Activated naive CD4-positive, alpha-beta T cell treated with anti-CD3 and anti-CD28 coated beads, Interleukin-2, amount 50 U/mL, for 72 hours (primary cell): ENCODE measurements at places on chromosomes 2 and 18.
A peak's percentile ranks its signal among the peaks of the same experiment; 100 is the strongest.

DNA sequence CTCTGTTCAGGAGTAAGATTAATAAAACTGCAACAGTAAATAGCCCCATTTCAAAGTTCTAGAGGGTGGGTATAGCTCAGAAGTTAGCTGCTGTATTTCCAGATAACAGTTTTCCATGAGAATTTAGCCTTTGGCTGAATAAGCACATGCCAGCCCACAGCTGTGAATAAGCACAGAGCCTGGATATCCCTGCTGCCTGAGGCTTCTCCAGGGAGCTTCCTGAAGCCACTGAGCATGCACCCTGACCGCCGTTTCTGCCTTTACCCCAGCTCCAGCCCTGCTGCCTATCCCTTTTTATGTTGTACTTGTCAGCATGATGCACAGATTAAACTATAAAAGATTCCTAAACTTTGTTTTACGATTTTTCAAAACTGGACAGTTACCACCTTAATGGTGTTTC is 85.3 kb downstream of the FEZ2 start:
- DNase-seq, result no peak

- no peak for DNase-seq
These were observed 4.3 kb downstream of the PMAIP1 start for GRCh38 chr18:59904011-59904601.

- no peak for DNase-seq
These were observed 3.7 kb upstream of the ZNF638 start for GRCh38 chr2:71327916-71328315.

DNA sequence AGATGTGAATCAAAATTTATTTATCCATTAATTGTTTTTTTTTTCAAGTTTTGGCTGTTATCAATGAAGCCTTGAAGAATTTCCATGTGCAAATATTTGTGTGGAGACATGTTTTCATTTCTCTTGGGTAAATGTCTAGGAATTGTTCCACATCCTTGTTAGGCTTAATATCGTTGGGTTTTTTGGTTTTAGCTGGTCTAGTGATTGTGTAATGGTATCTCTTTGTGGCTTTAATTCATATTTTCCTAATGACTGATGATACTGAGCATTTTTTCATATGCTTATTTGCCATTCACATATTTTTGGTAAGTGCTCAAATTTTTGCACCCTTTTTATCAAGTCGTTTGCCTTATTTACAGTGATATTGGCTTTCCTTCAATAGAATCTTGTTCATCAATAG is 250.3 kb upstream of the EPHA4 start:
- DNase-seq, result no peak

GRCh38 chr2:3113769-3114168 is 263.8 kb downstream of the EIPR1 start:
- DNase-seq, result no peak

GRCh38 chr2:201886504-201886903 is 80.2 kb downstream of the CDK15 start:
- no peak for DNase-seq

- DNase-seq, result no peak
These were observed 23.5 kb upstream of the TMEM178A start for GRCh38 chr2:39642051-39642718.

DNA sequence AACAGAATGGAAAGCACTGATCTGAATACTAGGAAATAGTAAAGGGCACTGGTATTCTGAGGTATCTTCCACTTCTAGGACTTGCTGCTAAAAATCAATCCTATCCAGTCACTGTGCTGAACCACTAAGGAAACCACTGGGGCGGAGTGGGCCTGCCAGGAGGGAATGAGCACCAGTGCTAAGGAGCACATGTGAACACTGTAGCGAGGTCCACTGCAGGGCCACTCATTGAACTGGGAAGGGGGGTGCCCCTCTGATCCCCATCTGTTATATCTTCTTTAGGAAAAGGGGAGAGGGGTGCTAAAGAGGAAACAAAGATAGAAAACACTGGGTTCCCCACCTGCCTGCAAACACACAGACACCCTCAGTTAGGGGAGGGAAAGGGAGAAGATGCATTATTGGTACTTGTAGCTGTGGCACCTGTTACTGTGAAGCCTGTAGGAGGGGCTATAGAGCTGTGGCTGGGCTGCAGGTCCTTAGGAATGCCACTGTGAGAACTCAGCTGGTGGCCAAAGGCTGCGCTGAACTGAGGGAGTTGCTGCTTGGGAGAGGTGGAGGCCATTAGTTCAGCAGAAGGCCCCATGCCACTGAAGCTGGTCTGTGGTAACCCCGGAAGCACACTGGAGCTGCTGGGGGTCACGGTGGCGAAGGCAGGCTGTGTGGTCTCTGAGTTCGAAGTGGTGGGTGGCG is 81.8 kb downstream of the INO80D start:
- no peak for DNase-seq

DNA sequence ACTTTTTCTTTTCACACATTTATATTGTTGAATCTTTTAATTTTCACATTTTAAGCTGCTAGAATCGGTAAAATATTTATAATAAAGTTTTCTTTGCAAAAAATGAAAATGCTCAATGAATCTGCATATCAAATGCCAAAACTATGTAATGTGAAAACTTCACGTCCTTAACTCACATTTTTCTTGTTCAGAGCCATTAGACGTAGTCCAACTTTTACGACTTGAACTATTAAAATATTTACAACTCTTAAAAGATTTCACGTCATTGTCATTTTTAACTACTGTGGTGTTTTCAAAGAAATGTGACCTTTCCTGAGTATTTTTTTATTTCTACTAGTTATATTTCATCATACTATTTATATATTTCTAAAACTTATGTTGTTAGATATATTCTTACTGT is 54.9 kb downstream of the MRPS9 start:
- DNase-seq, result no peak

GRCh38 chr18:61379827-61380226 is 46.6 kb downstream of the CDH20 start:
- no peak for DNase-seq

GRCh38 chr2:30710016-30710415 is 97.2 kb downstream of the CAPN13 start:
- DNase-seq, result no peak

- DNase-seq, result no peak
These were observed 262.0 kb downstream of the AFF3 start for GRCh38 chr2:99880148-99880963.

GRCh38 chr2:60353406-60353800 is 200.1 kb downstream of the BCL11A start:
- no peak for DNase-seq

DNA sequence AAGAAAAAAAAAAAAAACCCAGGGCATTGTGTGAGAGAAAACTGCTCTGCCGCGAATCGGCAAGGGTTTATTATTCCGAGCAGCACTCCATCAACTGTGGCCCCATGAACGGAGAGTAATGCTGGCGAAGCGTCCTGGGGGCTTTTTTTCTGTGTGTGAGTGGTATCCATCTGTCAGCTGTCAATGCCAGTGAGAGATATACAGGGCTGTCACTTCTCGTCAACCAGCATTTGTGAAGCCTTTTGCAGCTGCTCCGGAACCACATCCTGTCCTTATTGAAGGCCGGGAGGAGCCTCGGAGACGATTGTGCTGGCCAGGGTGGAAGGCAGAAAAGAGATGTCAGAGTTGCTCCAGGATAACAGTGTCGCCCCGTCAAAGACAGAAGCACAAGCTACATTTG is 356.9 kb upstream of the SMIM21 start:
- no peak for DNase-seq

DNA sequence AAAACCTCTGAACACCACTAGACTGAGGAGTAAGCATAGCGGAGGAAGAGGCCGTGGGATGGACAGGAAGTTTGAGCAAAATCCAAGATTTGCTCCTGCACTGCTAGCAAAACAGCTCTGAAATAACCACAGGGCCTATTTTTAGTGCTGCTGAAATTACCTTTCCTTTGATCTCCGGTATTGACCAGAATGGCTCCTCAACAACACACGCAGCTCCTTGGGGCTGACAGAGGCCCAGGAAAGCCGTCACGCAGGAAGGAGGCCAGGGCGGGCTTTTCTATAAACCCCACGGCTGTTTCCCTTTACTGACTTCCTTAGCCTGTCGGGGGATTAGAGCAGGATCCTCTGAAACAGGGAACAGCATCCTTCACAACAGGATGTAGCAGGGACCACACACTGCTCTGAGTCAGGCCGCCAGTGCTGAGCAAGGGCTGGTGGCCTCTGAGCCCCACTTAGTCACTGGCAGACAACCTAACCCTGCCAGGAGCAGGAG is 80.8 kb upstream of the LCLAT1 start:
- DNase-seq, result peak; percentile 62

GRCh38 chr18:74382481-74383017 is 66.9 kb downstream of the C18orf63 start:
- DNase-seq, result no peak

DNA sequence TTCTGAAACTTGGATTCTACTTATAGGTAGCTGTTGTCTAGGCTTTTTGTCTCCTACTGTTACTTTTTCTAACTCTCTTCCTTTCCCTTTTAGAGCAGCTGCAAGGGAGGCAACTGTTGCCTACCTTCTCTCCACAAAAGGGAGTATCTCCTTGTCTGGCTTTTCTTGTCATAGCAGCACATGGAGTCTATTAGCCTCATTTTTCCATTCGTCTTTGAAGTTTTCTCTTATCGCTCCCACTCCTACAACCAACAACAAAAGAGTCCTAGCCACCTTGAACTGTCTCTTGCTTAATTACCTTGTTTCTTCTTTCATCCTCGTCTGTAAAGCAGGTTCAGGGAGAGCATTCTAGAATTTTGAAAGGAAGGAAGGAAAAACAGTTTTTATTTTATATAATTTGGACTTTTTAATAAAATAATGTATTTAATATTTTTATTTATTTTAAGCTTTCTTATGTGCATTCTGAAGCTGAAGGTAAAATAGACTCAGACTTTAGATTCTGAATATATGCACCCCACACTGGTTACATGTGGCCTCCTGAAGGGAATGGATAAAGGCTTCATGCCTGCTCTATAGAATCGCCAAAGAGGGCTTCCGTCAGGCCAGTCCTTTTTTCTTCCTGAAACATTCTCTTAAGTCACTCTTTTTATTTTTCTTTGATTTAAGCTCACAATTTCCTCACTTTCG is 154.4 kb downstream of the CSRNP3 start:
- no peak for DNase-seq

- no peak for DNase-seq
These were observed 10.4 kb upstream of the GATA6 start for GRCh38 chr18:22159014-22159413.

DNA sequence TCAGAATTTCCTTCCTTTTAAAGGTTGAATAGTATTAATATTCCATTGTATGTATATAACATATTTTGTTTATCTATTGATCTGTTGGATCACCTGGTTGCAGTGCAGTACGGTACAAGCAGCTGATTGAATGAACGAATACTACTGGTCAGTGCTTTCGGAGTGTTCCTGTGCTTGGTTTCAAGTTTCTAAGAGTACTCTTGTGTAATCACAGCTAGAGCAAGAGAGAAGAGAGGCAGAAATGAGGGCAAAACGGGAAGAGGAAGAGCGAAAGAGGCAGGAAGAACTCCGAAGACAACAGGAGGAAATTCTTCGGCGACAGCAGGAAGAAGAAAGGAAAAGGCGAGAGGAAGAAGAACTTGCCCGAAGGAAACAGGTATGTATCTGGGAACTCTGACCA is 40.3 kb upstream of the KCNJ13 start:
- DNase-seq, result no peak

GRCh38 chr18:62398291-62398690 is 73.2 kb downstream of the TNFRSF11A start:
- no peak for DNase-seq

DNA sequence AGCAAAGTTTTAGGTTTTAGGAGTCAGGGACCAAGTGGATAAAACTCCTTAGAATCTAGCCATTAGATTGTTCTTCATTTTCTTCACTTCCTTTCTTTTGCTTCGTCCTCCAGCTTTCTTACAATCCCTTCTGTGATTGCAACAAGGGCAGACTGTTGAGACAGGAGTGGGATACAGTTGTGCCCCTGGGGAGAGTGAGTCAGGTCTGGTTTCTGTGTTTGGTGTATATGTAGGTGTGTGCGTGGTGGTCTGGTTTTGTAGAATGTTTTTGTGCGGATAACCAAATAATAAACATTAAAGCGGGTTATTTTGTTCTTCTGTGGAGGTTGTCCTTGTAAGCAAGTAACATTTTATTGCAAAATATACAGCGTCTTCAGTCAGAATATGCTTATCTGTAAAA is 7.3 kb downstream of the INSIG2 start:
- no peak for DNase-seq

DNA sequence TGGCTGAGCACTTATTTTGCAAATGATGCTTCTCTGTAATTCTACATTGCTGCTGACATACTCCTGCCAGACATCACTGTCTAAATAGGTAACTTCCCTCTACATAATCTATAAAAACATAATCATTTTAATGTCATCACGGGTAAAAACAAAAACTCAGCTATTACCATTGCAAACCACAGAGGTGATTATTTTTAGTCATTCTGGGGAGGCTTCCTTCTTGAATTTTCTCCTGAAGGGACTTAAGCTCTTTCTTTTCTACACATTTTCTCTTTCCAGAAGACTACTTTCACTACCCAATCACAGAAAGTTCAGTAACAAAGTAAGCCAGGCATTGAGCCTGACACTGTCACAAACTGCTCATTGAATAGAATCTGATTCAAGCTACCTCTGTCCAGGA is 40.4 kb upstream of the NFU1 start:
- no peak for DNase-seq

GRCh38 chr2:206068207-206068606 is 17.8 kb downstream of the INO80D start:
- DNase-seq, result no peak

DNA sequence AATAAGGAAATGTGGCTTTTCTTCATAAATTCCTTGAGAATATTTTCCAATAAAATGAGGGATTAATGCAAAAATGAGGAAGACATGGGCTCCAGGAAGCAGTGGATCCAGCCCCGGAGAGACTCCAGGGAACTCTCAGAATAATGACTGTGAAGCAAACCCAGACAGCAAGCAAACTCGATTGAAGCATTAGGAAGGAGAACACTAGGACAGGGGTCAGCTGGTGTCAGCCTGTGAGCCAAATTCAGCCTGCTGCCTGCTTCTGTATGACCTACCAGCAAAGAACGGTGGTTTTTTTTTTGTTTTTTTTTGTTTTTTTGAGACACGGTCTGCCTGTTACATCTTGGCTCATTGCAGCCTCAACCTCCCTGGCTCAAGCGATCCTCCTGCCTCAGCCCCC is 274.3 kb upstream of the FBXO11 start:
- no peak for DNase-seq

- DNase-seq, result no peak
These were observed 102.2 kb upstream of the MSH2 start for GRCh38 chr2:47300609-47301276.

GRCh38 chr2:222884805-222885424 is 24.1 kb downstream of the ACSL3 start:
- no peak for DNase-seq
